ENCODE measurements at places on chromosomes 3 and 15.

GRCh38 chr15:83062768-83063180, 4.3 kb downstream of the BTBD1 start:
- DNase-seq, result no peak

DNA sequence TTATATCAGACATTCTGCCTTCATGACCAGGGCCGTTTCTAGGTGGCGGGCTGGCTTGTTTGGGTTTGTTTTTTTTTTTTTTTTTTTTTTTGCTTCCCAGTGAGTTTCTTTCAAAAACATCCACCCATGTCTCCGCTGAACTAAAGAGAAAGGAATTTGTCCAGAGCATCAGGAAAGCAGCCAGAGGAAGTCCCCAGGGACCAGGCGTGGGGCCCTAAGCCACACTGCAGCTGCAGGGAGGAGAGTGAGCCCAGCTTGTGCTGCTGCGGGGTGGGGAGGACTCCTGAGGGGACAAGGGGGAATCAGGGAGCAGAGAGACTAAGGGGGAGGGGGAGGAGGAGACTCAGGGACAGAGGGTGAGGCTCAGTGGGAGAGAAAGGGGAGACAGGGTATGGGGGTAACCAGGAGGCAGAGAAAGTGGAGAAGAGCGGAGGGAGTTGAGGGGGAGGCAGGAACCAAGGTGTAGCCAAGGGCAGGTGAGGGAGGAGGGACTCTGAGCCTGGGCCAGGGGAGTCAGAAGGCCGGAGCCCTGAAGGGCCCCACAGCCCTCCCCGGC, 49.5 kb downstream of the CYP11A1 start:
- no peak for DNase-seq

GRCh38 chr3:52089691-52090090, 33.3 kb upstream of the DUSP7 start:
- DNase-seq, result no peak

DNA sequence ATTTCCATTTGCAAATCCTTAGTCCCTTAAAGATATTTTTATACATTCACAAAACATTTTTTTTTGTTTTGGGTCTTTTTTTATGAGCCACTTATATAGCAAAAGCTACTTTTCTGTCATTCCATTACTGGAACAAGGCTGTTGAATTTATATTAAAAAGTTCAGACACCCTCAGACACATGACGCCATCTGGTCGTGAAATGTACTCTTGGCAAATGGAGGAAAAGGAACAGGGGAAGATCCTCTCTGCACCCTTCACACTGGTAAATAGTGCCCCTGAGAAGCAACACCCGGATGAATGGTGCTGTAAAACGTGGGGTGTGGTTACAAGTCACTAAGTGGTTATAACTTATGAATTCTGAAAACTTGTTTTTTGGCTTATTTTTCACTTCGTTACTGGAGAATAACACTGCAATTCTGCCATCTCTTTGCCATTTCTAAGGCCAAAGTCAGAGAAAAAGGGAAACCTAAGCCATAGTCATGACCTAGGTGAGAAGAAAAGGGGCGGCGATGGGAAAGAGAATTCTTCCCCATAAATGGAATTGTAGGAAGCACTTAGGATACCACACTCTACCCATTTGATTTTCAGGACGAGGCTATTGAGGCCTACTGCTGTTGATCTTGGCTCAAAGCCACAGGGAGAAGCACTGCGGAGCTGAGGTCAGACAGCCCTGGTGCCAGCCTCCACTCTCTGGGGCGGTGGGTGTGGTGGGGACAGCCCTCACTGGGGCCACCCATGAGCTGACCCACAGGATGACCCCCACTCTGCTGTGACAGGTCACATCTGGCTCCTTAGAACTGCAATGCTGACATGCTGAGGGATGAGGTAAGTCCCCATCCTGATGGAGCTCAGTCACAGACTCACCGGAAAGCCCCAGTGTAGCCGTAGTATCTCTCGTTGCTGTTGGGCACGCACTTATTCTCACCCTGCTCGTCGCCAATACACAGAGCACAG, 21.9 kb downstream of the LTF start:
- DNase-seq, result peak; percentile 21
